ENCODE measurements at places on chromosomes 5 and 9.
A peak's percentile ranks its signal among the peaks of the same experiment; 100 is the strongest.

DNA sequence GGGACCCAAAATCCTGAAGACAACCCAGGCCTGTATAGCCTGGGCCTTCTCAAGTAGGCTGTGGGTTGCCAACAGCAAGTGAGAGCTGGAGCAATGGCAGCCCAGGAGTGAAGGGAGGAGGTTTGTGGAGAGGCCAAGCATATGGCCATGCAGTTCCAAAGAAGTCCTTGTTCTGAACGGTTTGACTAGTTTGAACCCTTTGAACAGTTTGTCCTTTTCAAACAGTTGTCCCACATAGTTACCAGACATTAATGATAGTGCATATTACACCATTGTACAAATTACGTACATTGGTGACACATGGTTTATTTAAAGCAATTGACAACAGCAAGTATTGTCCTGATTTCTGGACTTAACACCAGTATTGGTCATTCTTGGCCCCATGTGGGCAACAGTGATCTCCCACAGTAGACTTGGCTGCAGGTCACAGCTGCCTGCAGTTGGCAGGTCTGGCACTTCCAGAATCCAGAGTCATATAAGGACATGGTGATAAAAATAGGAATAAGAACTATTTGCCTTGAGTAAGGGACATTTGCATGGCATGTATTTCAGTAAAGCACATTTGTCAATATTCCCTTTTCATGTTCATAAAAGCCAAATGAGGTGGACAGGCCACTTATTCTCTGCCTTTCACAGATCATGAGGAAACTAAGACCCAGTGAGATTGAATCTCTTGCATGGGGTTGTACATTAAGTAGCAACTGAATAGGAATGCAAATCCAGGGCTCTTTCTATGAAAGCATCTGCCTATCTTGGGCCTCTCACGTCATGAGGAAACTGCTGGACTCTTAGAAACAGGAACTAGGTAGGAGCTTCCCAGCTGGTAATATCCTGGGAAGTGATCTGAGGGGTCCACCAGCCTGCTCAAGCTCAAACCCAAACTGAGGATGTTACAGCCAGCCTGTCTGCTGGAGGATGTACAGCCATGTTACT lies 30.3 kb downstream of the SLC25A48 start:
- DNase-seq = no peak

DNA sequence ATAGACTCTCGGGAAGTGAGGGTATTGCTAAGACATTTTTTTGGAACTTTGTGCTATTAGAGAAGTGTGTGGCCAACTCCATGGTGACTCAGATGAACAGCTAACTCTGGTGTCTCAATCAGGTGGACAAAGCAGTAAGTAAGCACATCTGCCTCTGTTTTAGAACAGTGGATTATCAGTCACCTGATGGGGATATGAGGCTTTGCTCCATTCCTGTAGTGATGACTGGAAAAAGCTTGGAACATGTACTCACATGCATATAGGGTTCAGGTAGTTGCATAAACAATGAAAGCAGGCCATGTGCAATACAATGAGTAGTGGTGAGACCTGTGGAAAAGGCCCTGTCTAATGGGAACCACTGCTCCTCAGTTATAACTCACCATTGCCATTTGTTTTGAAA lies 168.2 kb upstream of the FBN2 start:
- no peak for DNase-seq

DNA sequence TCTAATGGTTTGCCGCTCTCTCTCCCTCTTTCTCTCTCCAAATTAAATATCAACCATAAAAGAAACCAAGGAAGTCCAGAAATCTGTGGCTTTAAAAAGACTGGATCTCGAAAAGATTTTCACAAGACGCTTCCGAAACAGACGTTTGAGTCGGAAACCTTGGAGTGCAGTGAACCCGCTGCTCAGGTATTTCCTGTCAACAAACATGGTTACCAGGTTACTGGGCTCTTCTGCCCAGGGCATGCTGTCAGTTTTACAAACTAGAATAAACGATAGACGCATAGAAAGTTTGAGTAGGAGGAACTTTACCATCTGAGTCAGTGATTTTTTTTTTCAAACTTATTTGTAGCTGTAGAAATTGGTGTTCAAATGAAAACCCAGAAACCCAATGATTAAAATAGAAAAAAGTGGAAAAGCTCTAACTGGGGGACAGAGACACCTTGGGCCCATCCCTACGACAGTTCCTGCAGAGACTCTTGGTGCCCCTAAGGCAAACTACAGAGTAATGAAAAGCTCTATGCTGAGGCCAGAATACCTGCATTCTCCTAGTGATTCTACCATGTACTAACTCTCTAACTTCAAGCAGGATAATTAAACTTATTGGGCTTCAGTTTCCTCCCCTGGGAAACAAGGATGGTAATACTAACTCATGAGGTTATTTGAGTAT lies 90.0 kb downstream of the DOCK8 start:
- peak; percentile 81 for DNase-seq

GRCh38 chr5:19044311-19044710 lies 943.7 kb downstream of the CDH18 start:
- DNase-seq = no peak

GRCh38 chr5:93247105-93247504 lies 333.9 kb downstream of the NR2F1-AS1 start:
- no peak for DNase-seq

DNA sequence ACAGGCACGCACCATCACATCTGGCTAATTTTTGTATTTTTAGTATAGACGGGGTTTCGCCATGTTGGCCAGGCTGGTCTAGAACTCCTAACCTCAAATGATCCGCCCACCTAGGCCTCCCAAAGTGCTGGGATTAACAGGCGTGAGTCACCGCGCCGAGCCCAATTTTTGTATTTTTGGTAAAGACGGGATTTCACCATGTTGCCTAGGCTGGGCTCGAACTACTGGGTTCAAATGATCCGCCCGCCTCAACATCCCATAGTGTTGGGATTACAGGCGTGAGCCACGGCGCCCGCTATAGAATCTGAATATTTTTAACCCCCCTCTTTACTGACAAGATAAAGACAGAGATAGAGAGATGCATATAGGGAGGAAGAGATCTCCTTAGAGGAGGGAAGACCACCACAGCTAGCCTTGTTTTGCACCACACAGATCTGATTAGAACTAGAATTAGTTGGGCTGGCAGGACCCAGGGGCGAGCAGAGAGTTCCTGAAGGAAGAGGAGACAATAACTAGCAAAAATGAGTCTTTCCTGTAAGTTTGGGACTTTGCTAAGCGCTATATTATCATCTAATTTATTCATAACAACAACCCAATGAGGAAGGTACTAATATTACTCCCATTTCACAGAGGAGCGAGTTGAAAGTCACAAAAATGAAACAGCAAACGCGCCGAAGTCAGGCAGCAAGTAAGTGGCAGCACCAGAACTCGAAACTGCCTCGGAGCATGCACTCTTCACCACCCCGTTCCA lies 1.5 kb upstream of the ANKHD1 start:
- DNase-seq = no peak

GRCh38 chr9:134700636-134701350 lies 59.2 kb downstream of the COL5A1 start:
- no peak for DNase-seq

GRCh38 chr5:175746851-175747250 lies 89.0 kb downstream of the HRH2 start:
- DNase-seq = peak; percentile 54

DNA sequence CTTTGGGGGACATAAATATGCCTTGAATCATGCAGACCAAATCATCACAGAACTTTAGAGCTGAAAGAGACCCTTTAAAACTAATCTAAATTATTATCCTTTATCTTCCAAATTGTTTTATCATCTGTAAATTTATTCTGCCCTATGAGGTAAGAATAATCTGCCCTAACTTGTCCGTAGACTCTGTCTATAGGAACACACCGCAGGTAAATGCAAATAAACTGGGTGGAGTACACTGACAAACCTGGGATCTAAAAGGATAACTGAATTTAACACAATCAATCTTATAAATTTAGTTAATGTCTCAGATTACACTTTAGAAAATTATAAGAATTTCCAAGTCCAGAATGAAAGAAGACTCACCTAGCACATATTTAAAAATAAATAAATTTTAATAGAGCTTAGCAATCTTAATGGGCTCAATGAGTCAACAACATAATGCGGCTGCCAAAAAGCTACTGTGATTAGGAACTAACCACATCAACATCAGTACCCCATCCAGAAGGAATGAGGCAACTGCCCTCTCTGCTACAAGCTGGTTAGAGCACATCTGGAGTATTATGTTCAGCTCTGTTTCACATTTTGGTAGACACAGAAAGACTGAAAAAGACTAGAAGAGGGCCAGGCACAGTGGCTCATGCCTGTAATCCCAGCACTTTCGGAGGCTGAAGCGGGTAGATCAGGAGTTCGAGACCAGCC lies 5.6 kb downstream of the MEGF9 start:
- no peak for DNase-seq

- DNase-seq = no peak
Measured at GRCh38 chr5:170310256-170310926, 12.8 kb upstream of the LCP2 start.

DNA sequence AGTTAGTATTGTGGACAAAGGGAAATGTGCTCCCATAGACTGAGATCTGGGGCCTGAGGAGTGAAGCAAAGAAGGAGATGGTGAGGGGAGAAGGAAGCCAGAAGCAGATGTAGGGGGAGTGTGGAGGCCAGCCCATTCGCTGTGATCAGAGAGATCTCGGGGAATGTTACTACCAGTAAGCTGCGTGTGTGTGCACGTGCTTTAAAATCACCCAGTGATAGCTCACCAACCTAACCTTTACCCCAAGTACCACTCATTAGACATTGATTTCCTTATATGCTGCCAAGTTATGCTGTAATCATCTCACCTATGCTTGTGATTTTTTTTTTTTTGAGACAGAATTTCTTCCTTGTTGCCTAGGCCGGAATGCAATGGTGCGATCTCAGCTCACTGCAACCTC lies 659.1 kb downstream of the IRX1 start:
- no peak for DNase-seq

DNA sequence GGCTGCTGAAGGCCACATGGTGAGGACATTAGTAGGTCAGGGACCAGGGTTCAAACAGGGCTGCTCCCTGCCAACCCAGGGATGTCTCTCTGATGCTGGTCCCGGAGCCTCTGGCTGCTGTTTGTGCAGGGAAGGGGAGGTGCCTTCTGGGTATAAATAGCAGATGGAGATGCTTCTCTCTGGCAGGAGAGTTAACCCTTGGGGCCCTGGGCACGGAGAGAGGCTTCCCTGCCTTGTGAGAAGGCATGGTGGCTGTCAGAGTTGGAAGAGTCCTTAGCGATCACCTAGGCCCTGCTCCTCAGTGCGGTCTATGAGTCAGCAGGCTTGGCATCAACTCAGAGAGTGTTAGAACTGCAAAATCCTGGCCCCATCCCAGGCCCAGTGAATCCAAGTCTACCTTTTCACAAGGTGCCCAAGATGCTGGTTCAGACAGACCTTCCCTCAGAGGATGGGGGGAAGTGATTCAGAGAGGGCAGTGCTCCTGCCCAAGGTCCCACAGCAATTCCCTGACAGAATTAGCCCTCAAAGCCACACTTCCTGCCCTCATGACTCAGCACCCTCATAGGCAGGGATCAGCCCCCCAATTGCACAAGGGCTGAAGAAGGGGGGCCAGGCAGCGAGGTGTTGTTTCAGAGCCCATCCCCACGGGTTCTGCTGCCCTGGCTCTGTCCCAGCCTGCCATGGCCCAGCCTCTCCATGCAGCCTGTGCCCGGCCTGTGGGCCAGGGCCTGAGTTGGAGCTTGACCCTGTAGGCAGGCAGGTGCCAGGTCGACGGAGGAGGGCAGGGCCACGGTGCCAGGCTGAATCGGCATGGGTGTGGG lies 25.6 kb downstream of the CAMK2A start:
- no peak for DNase-seq

GRCh38 chr9:17477816-17478215 lies 101.0 kb upstream of the SH3GL2 start:
- DNase-seq = no peak

DNA sequence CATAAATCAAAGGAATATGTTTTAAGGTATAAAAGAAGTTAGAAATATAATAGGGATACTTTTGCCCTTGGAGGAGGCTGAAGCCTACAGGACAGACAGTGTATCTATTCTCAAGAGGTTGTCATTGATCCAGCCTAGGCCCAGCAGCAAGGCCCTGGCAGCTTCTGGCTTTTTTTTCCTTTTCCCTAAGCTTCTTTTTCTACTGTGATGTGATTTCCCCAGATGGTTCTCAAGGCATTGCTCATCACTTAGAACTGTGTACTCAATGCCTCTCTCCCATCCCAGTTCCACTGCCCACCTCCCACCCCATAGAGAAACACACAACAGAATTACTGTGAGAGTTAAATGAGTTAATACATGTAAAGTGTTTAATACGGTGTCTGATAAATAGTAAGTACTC lies 88.6 kb downstream of the SLC44A1 start:
- DNase-seq = no peak

GRCh38 chr9:36208521-36209253 lies 18.0 kb downstream of the CLTA start:
- no peak for DNase-seq

DNA sequence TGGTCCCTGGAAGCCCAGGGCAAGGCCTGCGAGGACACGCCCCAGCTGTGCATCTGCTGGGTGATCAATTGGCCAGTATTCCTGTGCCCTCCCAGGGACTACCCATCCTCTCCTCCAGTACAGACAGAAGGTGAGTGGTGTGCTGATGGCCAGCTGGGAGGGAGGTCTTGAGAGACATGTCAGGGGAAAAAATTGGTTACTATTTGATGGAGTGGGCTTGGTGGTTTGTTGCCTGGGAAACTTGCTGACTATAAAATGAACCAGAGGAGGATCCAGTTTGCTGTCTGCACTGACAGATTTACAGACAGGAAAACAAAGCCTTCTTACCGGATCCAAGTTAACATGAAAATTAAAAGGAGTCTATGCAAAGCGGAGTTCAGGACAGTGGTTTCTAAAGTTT lies 40.3 kb downstream of the MAP1B start:
- no peak for DNase-seq

GRCh38 chr9:6229619-6230018 lies 14.0 kb downstream of the IL33 start:
- DNase-seq = no peak

DNA sequence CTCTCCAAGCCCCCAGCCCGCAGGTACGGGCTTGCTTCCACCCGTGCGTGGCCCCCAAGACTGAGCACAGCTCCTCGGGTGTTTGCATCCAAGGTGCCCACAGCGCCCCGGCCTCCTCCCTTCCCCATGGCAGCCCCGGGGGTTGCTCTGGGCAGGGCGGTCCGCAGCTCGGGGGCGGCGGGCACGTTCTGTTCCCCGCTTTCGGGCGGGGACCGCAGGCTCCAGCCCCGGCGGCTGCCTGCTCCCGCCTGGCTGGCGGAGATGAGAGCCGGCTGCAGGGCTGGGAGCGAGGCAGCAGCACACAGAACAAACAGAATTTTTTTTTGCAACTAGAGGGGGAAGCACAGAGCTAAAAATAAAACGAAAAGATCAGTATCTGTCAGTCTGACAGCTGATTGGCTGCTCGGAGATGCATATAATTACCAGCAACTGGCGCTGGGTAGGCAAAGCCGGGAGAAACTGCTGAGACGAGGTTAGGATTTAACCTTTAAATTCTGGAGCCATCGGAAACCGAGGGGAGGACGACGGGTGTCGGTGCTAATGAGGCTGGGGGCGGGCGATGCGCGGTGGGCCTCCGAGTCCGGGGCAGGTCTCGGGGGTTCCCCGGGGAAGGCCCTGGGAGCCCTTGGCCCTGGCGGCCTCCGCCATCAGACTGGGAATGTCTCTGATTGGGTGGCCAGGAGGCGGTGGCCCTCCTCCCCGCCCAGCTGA lies 142.7 kb upstream of the IER5L start:
- peak; percentile 87 for DNase-seq
